Upper lobe of right lung (tissue), 1 donor: ENCODE measurements at places on chromosomes 11 and 22.

DNA sequence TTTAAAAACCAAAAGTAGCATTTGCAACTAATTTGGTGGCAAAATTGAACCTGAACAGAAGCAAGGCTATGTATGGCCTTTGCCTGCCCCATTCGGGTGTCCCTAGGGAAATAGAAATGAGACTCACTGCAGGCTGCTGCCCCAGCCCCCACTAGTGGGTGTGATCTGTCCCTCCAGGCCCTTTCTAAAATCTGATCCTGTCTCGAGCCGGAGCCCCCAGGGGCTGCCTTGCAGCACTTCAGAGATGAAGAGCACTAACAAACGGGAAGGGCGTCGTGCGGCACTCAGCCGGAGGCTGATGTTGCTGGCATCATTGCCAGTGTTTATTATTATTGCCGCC, 43.2 kb downstream of the CD82 start:
- no peak for DNase-seq

DNA sequence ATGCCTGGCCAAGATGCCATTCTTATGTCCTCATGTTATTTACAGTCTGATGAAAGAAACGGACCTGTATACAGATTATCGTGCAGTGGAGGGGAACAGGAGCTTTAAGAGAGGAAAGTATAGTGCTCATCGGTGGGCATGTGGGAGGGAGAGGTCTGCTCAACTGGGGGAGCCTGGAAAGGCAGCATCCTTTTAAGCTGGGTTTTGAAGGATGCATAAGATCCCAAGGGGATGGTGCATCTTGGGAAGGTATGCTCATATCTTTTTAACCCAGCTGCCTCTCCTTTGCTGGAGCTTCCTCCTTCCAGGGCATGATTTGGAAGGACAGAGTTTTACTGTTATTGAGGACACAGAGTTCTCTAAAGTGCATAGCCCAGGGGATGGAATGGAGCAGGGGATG, 34.8 kb downstream of the MIAT start:
- DNase-seq: no peak

GRCh38 chr11:104340590-104340989, 176.6 kb upstream of the PDGFD start:
- DNase-seq: no peak

GRCh38 chr11:90204407-90204806, 18.4 kb downstream of the CHORDC1 start:
- DNase-seq: no peak

DNA sequence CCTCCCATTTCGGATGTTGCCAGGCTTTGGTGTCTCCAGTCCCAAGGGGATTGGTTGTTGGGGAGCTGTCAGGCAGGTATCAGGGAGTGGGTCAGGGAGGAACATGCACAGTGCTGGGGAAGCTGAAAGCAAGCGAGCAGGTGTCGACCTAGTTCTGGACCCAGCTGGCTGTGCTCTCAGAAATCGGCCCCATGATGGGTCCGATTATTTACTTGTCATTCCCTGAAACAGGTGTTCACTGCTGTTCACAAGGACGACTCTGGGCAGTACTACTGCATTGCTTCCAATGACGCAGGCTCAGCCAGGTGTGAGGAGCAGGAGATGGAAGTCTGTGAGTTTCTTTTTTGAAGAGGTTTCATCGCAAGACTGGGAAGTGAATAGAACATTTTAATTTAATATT, 76.8 kb downstream of the JAM3 start:
- no peak for DNase-seq

- DNase-seq: no peak
These were observed 23.3 kb downstream of the MICALL1 start for GRCh38 chr22:37929390-37929789.

DNA sequence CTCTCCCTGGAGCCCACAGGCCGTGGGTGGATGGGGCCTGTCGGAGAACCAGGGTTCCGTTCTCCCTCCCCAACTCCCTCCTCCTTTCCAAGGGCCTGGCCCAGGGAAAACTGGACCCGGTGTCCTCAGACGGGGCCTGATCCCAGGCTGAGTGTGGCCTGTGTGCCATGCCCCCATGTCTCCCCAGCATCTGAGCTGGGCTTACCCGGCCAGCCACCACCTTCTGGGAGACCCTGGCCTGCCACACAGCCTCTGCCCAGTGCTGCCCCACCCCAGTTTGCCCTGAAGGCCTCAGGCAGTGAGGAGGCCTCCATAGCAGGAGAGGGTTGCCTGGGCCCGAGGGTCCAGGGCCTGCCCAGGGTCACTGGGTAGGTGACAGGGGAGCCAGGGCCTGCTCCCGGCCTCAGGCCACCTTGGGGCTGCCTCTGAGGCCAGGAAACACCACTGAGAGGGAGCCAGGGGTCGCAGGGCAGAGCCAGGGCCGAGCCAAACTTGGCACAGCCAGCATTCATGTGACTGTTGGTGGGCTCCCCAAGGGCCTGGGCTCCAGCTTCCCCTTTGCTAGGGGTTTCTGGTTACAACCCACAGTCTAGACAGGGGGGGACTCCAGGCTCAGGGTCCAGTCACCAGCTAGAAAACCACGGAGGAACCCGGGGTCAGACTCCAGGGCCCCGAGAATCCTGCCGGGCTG, 590 bp upstream of the IFITM10 start:
- DNase-seq: peak; percentile 68

DNA sequence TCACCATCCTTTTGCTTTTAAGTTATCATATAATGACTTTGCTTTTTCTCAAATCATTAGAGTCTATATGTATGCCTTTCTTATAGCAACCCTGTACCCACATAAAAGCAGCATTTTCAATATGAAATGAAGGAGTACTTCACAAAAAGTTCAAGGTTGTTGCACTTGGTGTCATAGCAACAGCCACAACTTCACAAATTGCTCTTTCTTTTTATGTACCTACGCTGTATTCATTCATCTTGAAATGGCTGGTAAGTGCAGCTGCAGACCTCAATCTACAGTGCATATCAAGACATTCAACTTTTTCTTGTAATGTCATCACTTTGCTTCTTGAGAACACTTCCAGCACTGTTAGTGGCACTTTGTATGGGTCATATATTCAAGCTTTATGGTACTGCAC, 18.6 kb downstream of the CWC15 start:
- DNase-seq: no peak

GRCh38 chr11:69284081-69284511, 9.9 kb upstream of the MYEOV start:
- DNase-seq: no peak

GRCh38 chr11:126599217-126599897, 243.9 kb downstream of the ST3GAL4 start:
- no peak for DNase-seq

DNA sequence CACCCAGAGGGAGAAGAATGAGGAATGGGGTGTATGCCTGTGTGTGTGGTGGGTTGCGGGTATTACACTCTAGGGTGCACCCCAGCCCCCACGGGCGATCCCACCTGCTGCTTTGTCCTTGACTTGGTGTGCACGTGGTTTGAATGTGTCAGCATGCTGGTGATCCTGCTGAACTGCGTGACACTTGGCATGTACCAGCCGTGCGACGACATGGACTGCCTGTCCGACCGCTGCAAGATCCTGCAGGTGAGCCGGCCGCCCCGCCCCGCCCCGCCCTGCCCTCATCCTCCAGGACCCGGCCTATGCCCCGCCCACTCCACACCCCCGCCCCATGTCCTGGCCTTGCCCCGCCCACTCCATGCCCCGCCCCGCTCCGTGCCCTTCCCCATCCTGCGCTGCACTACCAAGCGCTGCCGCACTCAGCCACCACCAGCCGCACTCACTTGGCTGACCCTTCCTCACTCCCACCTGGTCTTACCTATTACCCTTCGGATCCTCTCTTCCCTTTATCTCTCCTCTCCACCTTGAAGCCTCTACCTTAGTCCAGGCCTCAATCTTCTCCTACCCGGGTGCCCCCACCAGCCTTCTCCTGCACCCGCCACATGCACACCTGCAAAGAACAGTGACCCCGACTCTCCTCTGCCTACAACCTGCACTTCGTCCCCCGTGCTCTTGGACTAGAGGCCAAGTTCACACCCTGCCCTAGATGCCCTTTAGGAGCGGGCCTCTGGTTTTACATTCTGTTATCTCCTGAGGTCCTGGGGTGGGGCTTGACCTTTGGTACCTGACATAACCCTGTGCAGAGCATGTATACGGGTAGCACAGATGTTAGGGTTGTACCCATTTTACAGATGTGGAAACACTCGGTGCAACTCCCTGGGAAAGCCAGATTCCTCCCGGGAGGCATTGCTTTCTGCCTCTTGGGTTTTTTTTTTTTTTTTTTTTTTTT, 27.7 kb downstream of the CACNA1I start:
- peak; percentile 83 for DNase-seq

- DNase-seq: no peak
These were observed 25.8 kb downstream of the LARGE1 start for GRCh38 chr22:33894515-33894914.

GRCh38 chr11:60777572-60777971, 7.6 kb upstream of the MS4A10 start:
- DNase-seq: peak; percentile 12

DNA sequence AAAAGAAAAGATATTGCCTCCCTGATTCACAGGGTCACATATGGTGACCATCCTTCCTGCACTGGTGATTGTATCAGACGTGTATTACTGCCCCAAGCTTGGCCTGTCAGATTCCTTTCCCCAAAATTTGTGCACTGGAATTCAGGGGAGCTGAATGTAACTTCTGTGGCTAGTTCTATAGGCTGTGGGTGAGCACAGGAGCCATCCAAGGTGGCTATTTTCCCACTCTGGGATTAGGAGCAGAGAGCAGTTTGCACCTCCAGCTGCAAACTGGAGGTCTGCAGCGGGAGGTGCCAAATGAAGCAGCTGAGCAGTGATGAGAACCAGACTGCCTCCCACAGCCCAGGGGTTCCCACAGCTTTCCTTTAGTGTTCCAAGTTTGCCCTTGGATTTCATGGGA, 124.2 kb upstream of the PITPNB start:
- DNase-seq: no peak

DNA sequence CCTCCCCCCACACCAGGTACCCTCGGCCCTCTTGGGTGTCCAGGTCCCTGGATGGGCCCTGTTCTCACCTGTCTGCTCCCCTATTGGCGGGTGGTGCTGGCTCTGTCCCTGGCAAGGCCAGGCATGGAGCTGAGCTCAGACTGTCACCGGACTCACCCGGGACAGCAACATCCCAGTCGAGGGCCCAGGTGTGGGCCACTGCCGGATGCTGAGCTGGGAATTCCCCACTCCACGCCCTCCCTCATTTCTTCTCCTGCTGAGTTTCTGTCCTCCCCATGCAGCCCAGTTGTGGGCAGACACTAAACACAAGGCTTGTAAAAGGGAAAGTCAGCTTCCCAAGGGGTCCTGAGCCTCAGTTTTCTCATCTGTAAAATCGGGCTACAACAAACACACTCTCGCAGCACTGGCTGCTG, 2.0 kb upstream of the AP5B1 start:
- DNase-seq: peak; percentile 66

- DNase-seq: no peak
These were observed 204.2 kb upstream of the TBCEL start for GRCh38 chr11:120819437-120820365.

DNA sequence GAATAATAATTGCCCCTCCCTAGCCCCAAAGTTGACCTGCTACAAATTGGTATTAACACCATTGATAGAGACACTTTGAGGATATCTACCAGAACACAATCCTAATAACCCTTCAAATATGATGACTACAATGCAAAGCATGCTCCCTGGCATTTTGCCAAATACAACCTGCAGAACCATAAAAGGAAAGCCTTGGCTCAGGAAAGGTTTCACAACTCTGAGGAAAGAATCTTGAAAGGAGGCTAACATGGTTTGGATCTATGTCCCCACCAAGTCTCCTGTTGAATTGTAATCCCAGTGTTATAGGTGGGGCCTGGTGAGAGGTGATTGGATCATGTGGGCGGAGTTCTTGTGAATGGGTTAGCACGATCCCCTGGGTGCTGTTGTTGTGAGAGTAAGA, 140.4 kb upstream of the ARHGAP42 start:
- no peak for DNase-seq

DNA sequence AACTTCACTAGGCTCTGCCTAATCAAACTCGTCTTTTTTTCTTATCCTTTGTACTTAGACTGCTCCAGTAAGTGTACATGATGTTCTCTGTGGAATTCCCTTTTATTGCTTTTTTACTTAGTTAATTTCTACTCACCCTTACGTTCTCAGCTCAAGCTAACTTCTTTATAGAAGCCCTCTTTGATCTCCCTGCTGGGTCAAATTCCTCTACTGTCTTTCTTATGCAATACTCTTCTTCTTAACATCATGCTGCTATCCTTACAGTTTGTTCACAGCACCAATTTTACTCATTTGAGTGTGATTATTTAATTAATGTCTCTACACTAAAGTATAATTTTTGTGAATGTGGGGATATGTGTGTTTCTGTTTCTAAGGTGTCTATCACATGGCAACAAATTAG, 498.3 kb downstream of the CNTN5 start:
- DNase-seq: no peak

- no peak for DNase-seq
These were observed 1028.3 kb downstream of the BRD1 start for GRCh38 chr22:48799227-48799970.

GRCh38 chr22:37309211-37310074, 27.1 kb downstream of the CYTH4 start:
- DNase-seq: peak; percentile 75

GRCh38 chr11:14625586-14626205, 17.9 kb upstream of the PDE3B start:
- no peak for DNase-seq

GRCh38 chr11:107969219-107969618, 39.5 kb upstream of the CUL5 start:
- no peak for DNase-seq

GRCh38 chr11:45885274-45885920, at the start of gene MAPK8IP1:
TSS of gene MAPK8IP1 (plus strand) at chr11:45885651. CDS start at chr11:45885821, 170 bp downstream.
- no peak for DNase-seq

GRCh38 chr22:38033522-38034277, 23.5 kb upstream of the PICK1 start:
- DNase-seq: no peak

DNA sequence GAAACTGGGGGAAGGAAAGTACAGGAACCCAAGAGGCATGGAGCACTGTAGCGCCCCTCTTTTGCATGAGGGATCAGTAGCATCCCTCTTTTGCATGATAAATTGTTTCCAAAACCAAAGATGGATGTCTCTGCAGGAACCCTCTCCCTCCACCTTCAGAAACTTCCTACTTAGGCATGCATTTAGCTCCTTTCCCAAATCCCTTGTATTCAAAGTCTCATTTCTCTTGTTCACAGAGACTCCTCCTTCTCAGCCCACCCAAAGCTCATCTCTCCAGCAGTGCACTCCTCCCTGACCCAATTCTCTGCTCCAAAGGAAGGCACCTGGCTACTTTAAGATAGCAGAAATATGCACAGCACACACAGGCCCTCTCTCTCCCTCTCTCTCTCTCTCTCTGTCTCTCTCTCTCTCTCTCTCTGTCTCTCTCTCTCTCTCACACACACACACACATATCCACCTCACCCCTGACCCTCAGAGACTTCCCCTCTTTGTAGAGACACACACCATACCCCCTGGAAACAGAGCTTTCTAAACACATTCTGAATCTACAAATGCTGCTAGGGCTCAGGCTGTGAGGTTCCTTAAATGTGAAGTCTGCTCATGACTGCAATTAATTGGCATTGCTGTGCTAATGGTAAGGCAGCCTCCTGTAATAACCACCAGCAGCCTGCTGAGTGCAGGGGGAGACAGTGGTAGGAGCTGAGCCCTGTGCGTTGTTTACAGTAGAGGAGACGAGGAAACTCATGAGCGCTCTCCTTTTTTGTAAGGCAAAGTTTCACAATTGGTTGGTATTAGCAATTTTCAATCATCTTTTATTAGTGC, 519.6 kb downstream of the NTM start:
- no peak for DNase-seq

GRCh38 chr11:71563406-71563805, 2.0 kb upstream of the KRTAP5-10 start:
- DNase-seq: no peak

- DNase-seq: no peak
These were observed 118.1 kb downstream of the DBX1 start for GRCh38 chr11:20042045-20042639.

- DNase-seq: no peak
These were observed at the start of gene USH1C for GRCh38 chr11:17544181-17544622. TSS of gene USH1C (minus strand) at chr11:17544416. CDS start at chr11:17544307, 109 bp downstream.
